ENCODE measurements at places on chromosomes 1 and 21.
A peak's percentile ranks its signal among the peaks of the same experiment; 100 is the strongest.

DNA sequence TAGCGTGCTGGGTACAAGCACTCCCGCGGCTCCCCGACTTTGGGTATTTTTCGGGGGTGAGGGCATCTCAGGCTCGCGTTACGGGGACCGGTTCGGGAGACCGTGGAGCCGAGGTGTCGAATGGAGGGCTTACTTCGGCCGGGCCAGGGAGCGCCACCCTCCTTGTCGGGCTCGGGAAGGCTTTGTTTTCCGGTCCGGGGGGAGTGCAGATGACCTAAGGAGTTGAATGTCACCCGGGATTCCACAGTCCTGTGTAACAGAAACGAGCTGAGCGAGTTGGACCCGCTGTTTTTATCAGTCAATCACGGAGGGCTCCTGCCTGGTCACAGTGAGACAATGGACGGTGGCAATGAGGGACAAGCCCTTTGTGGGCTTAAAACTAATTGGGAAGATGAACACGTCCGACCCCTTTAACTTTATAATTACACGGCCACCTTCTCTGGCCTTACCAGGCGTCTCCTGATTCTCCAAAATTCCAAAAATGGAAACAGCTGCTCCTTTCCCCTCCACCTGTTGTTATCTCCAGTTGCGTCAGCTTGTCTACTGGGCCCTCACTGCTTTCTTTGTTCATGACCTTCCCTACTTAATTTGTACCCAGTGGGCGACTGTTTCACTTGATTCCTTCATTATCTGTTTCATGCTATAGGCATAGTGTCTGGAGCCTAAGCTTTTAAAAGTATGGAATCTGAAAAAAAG is 929 bp upstream of the TRIM45 start:
- no peak for DNase-seq

DNA sequence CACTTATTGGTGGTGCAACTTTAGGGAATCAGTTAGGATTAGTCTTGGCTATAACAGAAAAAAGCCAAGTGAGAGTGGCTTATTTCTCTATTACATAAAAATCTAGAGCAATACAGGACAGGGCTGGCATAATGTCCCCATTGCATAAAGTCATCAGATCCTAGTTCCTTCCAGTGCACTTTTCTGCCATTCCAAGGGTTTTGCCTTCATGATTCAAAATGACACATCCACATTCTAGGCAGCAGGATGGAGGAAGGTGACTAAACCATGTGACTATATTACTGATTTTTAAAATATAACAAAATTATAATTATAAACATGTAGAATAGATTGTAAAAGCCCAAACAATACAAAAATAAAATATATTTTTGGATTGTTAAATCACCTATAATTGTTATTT is 18.8 kb downstream of the JUN start:
- no peak for DNase-seq

- no peak for DNase-seq
Measured at GRCh38 chr21:29312981-29313380, 14.3 kb downstream of the BACH1 start.

DNA sequence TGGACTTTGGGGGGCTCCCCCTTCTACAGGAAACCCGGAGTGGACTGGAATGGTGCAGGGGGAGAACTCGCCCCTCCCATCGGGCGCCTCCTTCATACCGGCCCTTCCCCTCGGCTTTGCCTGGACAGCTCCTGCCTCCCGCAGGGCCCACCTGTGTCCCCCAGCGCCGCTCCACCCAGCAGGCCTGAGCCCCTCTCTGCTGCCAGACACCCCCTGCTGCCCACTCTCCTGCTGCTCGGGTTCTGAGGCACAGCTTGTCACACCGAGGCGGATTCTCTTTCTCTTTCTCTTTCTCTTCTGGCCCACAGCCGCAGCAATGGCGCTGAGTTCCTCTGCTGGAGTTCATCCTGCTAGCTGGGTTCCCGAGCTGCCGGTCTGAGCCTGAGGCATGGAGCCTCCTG is at the start of gene TNFRSF14:
TNFRSF14 (plus strand) TSS at position 95 of the 401 bp plus-strand sequence; CDS start at position 389, 294 bp downstream.
- peak; percentile 46 for DNase-seq

DNA sequence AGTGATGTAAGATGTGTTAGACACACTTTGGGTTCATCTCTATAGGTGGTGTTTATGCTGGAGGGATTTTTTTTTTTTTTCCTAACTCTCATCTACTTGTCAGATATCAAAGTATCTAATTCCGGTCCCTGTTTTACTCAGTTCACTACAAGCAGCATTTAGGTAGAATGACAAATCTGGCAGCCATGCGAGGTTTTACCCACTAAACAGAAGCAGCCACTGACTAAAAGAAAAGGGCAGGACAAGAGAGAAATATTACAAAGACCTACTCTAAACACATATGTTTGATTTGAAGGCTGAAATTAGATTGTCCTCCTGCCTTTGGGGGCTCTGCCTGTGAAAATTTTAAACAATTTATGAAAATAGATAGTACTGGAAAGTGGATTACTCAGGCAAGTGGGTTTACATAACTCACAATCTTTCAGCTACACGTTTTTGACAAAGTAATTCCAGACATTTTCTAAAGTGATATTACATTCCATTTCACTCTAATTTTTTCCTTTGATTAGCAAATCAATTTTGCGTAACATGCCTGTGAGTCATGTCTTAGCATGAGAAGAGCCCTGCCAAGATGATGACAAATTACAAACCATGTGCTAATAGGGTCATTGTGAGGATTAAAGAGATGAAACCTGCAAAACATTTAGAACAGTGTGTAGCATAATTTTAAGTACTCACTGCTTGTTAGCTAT is 172.6 kb downstream of the PLA2G4A start:
- DNase-seq = no peak

DNA sequence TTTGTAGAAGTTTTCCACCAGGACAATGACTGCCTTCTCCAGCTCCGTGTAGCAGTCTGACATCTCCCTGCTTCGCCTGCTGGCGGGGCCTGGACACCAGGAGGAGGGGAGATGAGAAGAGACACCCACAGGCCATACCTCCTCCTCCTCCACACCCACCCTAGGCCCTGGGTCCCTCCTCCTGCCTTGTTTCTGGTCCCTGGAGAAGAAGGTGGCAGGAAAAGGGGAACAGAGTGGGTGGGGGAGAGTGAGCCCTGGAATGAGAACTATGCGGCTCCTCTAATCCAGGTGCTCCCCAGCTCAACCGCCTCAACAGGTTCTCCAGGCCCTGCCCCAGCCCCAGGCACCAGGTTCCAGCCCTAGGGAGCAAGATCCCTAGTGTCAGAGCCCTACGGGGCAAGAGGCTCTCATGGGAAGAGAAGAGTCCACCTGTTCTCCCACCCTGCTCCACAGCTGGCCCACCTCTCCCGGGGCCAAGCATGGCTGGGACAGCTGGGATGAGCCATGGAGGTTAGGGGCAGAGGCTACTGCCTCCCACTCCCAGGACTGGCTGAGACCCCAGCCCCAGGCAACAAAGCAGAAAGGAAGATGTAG is 4.8 kb downstream of the S100A16 start:
- no peak for DNase-seq

GRCh38 chr1:169348383-169349036 is 19.1 kb downstream of the NME7 start:
- DNase-seq = no peak

GRCh38 chr1:216929870-216930582 is 206.8 kb upstream of the ESRRG start:
- no peak for DNase-seq

DNA sequence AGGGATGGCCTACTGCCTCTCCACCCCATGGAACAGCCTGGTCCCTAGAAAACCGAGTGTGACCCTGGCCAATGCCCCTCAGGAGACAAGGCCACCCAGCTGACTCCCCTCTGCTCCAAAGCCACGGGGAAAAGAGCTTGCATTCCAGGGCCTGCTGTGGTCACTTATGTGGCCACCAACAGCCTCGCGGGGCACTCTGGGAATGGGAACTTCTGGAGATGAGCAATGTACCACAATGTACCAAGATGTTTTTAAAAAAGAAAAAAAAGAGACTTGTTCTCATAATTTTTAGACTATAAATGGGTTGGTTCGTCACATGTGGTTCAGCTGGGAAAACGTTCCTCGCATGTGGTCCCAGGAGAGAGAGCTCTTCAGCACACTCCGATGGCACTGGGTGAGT is 62.8 kb downstream of the SLC66A1 start:
- DNase-seq = no peak

- no peak for DNase-seq
Measured at GRCh38 chr1:207259391-207259790, 62.1 kb upstream of the CD55 start.

DNA sequence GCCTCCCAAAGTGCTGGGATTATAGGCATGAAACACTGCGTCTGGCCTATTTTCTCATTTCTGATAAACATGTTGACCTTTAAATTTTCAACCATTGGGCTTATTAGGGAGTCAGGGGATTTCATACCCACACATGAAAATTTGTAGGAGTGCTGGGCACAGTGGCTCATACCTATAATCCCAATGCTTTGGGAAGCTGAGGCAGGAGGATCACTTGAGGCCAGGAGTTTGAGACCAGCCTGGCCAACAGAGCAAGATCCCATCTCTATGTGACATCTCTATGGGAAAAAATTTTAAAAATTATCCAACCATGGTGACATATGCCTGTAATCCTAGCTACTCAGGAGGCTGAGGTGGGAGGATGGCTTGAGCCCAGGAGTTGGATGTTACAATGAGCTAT is 10.5 kb upstream of the H3-3A start:
- no peak for DNase-seq

GRCh38 chr1:54221113-54221834 is 21.3 kb downstream of the MRPL37 start:
- no peak for DNase-seq

- no peak for DNase-seq
Measured at GRCh38 chr1:193311226-193311948, 125.0 kb upstream of the B3GALT2 start.

- DNase-seq = no peak
Measured at GRCh38 chr1:44571712-44572571, 102.3 kb downstream of the TMEM53 start.

- DNase-seq = no peak
Measured at GRCh38 chr1:190759807-190760206, 282.1 kb upstream of the BRINP3 start.

- DNase-seq = no peak
Measured at GRCh38 chr1:188022661-188023060, 1193.9 kb downstream of the PLA2G4A start.

DNA sequence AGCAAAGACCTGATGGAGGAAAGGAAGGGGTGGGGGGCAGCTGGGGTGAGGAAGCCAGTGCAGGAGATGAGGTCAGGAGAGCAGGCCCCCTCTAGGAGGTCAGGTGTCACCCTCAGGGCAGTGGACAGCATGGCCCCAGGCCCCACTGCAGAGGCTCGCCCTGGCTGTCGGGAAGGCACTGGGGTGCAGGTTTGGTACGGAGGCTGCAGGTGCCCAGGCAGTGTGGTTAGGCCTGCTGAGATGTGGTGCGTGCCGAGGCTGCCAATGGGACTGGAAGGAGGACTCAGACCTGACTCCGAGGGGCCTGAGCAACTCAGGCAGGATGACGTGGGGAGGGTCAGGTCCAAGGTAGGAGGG is 82.3 kb downstream of the PCBP3 start:
- DNase-seq = no peak

DNA sequence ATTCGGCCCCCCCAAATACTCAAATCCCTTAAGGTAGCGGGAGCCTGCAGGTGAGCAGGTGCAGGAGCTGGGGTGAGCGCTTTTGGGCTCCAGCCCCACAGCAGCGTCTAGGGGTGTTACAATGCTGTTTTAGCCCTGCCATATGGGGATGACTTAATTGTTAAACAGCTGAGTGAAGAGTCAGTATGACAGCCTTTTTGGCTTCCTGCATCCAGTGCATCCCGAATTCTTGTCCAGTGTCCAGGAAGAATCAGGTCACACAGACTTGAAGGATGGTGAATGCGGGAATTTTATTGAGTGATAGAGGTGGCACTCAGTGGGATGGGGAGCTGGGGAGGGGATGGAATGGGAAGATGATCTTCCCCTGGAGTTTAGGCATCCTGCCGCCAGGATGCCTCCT is 30.4 kb upstream of the HHAT start:
- DNase-seq = no peak

DNA sequence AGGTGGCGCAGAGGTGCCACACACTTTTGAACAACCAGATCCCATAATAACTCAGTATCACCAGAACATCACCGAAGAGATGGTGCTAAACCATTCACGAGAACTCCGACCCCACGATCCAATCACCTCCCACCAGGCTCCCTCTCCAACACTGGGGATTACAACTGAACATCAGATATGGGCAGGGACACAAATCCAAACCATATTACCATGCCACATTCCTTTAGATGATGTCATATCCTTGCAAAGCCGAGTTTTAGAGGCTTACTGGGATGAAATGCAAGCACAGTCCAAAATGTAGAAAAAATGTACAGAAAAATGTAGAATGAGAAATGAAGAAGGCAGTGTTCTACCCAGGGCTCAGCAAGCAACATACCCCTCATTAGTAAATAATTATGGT is 64.7 kb downstream of the SGIP1 start:
- DNase-seq = no peak

- DNase-seq = no peak
Measured at GRCh38 chr1:70966018-70966638, 81.5 kb downstream of the PTGER3 start.

DNA sequence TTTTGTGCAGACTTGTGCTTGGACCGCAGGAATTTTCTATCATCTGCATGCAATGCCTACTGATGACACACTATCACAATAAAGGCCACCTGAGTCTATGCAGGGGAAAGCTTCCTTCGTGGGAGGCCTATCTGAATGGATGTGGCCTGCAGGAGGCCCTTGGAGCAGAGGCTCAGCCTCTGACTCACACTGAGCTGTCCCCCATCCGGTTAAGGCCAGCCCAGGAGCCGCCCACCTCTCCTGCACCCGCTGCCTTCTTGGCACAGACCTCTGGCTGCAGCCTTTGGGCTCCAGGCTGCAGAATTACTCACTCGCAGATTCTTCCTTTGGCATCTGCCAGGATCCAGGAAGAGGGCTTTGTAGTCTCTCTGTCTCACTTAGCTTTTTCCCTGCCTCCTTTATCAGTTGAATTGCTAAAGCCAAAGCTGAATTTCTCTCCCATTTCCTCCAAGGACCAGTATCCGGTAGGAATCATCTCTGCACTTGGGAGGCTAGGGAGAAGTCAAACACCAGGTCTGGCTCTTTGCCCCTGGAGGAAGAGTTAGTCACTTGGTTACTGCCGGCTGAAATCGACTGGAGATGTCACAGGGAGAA is 65.1 kb upstream of the JUN start:
- DNase-seq = no peak

- DNase-seq = no peak
Measured at GRCh38 chr1:174018565-174018964, 3.6 kb downstream of the RC3H1 start.

DNA sequence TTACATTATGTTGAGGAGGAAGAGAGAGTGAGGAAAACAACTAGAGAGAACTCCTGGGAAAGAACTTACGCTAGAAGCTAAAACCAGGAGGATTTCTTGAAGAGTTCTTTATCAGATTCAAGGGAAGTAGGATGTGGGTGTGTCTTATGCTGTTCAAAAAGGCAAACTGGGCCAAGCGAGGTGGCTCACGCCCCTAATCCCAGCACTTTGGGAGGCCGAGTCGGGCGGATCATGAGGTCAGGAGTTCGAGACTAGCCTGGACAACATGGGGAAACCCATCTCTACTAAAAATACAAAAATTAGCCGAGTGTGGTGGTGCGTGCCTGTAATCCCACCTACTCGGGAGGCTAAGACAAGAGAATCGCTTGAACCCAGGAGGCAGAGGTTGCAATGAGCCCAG is 23.1 kb downstream of the SMG7 start:
- DNase-seq = no peak
